ENCODE measurements at places on chromosomes 1 and 21.

DNA sequence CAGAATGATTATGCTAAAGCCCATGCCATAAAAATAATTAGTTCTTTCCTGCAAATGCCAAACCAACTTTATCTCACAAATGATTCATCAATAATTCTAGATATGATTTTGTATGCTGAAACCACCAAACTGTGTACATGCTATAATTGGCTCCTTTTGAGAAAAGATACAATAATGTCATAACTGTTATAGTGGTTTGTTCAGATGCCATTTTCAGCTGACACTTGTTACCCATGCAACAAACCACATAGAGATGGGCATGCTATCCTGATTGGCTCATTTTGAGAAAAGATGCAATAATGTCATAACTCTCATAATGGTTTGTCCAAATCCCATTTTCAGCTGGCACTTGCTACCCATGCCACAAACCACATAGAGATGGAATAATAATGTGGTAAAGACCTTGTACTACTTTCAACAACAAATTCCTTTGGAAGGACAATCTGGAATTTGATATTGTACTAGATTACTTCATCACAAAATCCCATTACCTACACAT is 283.8 kb downstream of the TPR start:
- DNase-seq, result no peak

GRCh38 chr1:12617901-12618660 is at the start of gene DHRS3:
Gene DHRS3 (minus strand): TSS chr1:12618210. CDS start chr1:12617348, 862 bp downstream.
- peak; percentile 86 for DNase-seq

DNA sequence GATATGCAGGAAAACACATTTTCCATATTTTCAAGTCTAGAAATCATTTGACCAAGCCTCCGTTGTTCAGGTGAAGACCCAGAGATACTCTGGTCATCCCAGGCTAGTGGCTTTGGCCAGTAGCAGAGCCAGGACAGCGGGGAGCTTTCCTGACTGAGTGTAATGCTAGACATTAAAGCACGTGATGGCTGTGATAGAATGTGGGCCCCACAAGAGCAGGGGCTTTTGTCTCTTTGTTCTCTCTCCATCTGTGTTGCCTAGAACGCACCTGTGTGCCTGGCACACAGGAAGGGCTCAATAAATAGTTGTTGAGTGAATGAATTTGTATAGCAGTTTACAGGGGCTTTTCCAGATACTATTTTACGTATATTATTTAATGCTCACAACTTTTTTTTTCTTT is 9.0 kb upstream of the CORT start:
- no peak for DNase-seq

GRCh38 chr1:221837896-221838295 is 96.0 kb upstream of the DUSP10 start:
- DNase-seq, result no peak

DNA sequence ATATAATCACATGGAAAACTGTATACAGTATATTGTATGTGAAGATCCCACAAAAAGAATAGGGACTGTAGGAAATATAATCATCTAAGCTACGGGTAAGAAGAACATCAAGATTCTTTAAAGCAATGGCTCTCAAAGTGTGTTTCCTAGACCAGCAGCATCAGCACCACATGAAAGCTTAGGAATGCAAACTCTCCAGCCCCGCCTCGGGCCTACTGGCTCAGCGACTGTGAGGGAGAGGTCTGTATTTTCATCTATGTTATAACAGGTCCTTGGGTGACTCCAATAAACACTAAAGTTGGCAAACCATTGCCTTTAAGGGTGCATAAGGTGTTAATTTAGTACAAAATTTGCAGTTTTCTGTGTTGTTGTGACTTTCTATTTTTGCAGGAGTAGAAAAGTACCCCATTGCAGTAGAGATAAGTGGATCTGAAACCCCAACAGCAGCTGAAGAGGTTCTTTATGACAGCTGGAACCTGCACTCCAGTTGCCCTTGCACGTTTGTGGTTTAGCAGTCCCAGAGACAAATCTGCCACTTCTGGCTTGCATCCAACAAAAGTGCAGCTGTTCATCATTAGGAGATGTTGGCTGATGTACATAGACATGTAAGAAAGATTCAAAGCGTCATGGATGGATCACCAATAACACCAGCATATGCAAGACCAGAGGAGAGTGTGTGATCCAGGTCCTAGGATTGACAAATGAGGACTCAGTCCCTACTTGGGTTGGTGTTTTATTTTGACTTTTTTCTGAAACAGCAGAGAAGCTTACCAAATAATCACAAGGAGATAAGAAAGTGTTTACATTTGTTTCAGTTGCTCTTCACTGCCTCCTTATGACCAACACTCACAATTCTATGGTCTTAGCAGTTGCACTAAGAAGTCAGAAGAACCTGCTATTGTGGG is 15.9 kb upstream of the IFNAR1 start:
- peak; percentile 78 for DNase-seq

DNA sequence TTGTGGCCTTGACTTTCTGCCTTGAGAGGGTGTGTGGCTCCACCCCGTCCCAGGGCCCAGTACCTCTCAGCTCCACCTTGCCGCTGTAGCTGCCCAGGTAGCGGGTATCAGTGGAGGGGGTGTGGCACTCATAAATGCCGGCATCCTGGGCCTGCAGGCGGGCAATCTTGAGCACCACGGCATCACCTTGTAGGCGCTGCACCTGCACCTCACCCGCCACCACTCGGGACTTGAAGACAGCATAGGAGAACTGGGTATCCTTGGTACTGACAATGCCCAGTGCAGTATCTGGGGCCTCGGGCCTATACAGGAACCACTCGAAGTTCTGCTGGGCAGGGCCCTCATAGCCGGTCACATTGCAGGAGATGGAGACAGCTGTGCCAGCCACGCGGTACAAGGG is 3.6 kb downstream of the IGSF8 start:
- DNase-seq, result no peak

DNA sequence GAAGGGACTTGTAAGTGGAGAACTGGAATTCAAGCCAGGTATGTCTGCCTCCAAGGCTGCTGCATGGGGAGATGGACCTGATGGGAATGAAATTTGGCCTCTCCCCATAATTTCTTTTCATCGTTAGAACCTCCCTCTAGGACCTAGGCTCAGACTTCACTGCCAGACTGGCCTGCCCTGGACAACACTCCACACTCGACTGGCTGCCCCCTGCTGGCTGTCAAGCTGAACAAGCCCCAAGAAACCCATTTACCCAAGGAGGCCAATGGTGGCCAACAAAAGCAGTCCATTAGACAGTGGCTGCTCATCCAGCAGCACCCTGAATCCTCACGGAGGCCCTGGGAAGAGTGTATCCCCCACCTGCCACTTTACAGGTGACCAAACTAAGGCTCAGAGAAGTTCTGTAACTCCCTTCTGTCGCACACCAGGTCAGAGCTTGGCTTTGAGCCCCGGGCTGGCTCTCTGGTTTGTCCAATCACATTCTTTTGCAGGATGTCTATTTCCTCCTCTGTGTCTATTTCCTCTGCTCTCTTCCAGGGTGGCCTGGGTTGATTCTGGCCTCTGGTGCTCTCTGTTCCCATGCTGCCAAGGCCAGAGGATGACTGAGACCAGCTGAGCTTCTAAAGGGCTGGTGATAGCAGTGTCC is 3.8 kb downstream of the RNF186 start:
- peak; percentile 64 for DNase-seq

DNA sequence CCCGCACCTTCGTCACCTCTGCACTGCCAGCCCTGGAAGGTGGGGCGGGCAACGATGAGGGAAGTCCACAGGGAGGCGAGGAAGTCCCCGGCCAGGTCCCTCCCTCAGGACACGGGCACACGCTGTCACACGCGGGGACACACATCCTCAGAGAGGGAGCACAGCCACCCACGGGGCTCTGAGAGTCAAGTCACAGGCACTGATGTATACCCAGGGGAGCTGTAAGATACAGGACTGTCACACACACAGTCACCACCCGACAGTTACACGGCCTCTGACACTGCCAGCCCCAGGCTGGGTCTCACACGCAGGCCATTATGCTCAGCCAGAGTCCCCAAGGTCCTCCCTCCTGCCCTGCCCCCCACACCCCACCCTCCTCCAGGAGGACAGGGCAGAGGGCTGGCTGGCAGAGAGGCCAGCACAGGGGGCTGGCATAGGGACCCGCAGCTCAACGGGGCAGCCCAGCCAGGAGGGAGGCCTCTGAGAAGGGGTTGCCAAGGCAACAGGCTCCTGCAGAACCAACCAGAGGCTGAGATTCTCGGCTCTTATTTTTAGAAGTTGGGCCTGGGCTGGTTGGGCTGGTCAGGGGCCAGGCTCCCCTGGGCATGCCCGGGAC is 17.7 kb upstream of the ADGRB2 start:
- no peak for DNase-seq

- no peak for DNase-seq
Measured at GRCh38 chr1:94345148-94345721, 73.0 kb upstream of the ABCD3 start.

DNA sequence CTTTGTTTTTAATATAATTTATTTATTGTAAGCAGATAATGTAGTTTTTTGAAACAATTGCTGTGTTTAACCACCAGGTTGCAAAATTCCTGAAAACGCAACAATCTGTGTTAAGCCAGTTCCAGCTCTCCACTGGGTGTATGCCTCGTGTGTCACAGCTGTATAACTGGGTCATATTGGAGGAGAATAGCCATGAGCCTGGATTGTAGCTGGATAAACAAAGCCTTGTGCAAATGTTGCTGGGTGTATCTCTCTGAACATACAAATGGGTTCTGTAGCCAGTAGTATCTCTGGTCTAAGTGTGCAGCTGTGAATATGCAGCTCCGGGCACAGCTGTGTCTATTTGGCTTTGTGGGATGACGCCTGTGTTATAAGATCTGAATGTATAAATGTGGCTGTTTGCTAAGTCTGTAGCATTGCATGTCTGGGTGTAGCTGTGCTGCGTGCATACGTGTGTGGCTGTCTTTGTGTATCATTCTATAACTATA is 2.8 kb downstream of the TCEA3 start:
- DNase-seq, result peak; percentile 89

DNA sequence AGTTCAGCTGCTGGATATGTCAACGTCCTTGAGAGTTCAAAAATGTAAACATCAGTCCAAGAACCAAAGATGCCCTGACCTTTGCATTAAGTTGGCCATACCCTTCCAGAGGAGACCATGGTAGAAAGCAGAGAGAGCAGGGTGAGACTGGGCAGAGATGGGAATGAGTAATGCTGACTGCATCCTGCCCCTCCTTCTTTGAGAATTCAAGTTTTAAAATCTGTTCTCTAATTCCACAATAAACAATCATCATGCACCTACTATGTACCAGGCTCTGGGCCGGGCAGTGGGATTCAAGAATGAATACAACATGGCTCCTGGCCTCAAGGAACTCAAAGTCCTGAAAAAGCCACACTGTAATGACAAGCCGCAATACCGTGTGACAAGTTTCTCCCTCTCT is 3.9 kb upstream of the HAO2 start:
- no peak for DNase-seq

- no peak for DNase-seq
Measured at GRCh38 chr21:41011951-41012366, 156.0 kb upstream of the BACE2 start.

GRCh38 chr1:231938711-231939110 is 312.1 kb downstream of the DISC1 start:
- no peak for DNase-seq

- no peak for DNase-seq
Measured at GRCh38 chr1:161285521-161285920, 24.2 kb downstream of the MPZ start.

DNA sequence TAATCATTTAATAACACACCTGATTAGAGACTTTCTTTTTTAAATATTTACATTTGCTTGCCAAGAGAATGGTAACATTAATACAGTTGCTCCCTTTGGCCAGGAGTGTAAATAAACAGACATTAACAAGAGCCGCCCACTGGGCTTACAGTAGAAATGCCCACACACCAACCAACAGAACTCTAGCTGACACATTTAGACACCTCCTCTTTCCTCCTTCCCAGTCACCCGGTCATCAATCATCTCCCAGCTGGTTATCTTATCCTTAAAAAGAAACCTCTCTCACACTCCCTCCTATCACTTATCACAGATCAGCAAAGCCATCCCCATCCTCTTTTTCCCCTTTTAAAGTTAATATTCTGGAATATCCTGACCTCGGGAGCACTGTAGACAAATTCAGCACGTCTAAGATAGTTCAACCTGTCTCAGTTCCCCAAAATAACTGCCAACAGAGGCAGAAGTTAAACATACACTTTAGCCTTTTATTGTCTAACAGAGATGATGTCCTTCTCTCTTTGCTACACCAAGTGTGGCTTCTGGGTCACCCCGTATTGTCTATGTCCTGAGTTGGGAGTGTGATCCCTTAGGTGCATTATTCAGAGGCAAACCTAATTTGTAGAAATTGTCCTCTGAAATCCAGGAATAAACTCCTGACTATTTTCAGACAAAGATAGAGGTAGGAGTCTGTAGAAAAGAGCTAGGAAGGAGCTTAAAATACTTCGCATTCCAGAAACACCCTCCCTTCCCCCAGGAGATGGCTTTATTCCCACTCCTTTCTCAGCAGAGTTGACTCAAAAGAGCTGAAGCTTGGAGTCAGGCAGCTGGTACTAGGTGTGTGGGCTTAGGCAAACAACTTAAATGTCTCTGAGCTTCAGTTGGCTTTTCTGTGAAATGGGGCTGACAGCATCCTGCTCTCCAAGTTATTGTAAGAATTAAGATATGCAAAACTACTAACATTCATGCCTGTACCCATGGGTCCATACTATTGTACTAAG is 8.8 kb downstream of the MYCL start:
- DNase-seq, result peak; percentile 70

DNA sequence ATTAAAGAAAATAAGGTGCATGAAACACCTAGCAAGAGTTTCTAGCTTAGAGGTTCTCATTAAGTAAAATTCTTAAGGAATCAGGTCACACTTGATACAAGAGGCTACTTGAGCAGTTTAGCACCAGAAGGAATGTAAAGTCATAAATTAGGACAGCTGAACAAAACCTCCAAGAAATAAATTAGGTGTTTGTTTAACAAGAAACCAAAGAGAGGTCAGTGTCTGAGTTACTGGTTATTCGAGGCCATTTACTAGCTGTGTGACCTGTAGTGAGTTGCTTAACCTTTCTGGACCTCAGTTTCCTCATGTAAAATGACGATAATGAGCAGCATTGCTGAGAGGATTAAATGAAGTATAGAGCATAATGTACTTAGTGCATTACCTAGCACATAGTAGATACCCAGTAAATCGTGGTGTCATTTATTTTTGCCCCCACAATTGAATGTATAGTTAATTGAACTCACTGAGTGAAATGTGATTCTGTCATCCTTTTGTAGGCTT is 908 bp upstream of the ELK4 start:
- DNase-seq, result peak; percentile 31

DNA sequence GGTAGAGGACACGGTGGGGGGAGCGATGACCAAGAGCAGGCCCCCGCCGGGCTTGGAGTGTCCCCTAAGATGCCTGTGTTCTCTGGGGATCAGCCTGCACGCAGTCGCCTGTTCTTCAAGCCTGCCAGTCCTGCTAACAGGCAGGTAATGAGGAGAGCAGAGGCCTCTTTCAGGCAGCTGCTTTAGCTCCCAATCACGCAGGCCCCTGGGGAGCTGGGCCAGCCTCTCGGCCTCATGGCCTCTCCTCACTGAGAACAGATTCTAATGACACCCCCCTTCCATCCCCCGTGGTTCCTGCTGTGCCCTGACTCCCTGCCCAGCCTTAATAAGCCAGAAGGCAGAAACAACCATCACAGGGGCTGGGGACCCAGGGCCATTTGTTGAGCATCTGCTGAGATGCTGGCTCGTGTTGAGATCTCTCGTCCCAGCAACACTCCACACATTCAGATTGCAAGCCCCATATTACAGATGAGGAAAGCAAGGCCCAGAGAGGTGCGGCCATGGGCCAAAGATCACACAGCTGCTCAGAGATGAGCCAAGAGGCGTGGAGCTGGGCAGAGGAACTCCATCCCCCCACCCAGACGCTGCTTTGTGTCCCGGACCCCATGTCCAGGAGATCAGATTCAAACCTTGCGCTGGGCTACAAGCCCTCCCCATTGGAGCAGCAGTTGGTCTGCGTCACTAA is 71.6 kb upstream of the CASZ1 start:
- peak; percentile 18 for DNase-seq
